Activated T-helper 2 cell treated with anti-CD3 and anti-CD28 coated beads, Interferon-gamma antibody, Interleukin-2, Interleukin-4, amounts not matched to agents 10 μg/mL and 5 μg/mL and 100 μg/mL, durations not matched to agents 14 hours and 24 hours and 36 hours (primary cell): ENCODE measurements at places on chromosomes 2 and 18.

- DNase-seq: no peak
Observed at GRCh38 chr2:12877761-12878160, 161.0 kb downstream of the TRIB2 start.

GRCh38 chr2:96788442-96789244, 27.4 kb upstream of the CNNM3 start:
- DNase-seq: no peak

DNA sequence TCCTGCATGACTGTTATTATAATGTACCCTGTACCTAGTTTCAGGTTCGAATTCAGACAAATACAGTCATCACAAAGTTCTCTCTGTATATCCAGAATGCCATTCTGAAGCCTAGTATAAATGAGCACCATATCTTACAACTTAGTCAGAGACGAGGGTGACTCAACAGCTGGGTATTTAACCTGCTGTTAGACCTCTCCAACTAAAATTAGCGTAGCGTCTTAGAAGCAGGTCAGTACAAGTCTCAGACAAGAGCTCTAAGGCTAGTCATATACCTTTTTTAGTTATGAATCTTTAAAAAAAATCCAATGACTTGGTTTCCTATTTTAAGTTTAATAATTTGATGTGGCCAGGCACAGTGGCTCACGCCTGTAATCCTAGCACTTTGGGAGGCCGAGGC, 74.1 kb downstream of the CABYR start:
- DNase-seq: no peak

DNA sequence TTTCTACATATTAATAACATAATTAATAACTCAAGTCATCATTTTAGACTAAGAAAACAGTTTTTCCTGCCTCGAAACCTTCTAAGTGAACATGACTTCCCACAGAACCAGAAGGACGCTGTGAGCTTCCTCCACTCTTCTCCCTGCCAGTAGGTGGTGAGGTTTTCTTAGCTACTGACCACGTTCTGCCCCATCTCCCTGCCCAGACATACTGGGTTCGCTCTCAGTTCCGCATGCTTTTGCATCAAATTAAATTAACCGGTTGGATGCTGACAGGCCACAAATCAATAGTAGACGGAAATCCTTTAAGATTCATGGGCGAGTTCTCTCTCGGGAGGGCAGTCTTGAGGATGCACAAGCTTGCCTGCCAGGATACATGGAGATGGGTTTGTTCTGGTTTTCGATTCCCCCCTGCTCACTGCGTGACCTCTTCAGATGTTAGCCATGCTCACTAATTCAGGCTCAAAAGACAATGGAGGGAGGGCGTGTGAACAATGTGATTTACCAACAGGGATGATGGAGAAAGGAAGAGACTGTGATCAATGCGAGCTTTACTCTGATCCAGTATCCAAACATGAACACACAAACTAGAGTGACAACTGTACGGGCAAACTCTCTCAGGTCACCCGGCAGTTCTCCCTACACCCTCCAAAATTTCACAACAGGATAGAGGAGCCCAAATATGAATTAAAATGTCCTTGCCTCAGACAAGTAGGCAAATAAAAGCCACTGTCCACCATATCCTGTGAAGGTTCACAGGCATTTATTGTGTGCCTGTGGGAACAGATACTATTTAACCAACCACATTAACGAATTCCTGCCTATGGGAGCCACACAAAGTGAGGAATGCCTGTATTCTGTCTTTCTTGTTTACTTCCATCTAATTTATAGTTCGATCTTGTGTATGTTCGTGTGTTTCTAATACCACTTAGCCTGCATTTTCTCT, 375.7 kb downstream of the EIPR1 start:
- no peak for DNase-seq

GRCh38 chr2:16121986-16122390, 181.6 kb downstream of the MYCN start:
- DNase-seq: no peak

DNA sequence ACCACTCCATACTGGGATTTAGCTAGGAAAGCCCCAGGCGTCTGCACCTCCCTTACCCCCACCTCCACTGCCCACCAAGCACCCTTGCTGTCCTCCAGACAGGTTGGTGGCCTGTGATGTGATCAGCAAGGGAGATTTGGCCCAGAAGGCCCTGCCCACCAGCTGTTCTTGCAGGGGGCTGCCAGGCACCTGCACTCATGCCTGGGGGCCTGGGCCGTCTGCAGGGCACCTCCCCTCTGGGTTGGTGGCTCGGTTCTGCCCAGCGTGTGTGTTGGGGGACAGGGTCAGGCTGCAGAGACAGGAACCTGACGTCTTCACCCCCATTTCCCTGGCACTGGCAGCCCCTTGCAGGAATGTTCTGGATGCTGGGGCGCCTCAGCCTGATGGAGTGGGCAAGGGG, 5.8 kb downstream of the DNMT3A start:
- DNase-seq: no peak

- no peak for DNase-seq
Observed at GRCh38 chr2:149170911-149171310, 132.4 kb downstream of the LYPD6B start.

GRCh38 chr2:20357638-20358389, 7.2 kb upstream of the PUM2 start:
- DNase-seq: no peak

DNA sequence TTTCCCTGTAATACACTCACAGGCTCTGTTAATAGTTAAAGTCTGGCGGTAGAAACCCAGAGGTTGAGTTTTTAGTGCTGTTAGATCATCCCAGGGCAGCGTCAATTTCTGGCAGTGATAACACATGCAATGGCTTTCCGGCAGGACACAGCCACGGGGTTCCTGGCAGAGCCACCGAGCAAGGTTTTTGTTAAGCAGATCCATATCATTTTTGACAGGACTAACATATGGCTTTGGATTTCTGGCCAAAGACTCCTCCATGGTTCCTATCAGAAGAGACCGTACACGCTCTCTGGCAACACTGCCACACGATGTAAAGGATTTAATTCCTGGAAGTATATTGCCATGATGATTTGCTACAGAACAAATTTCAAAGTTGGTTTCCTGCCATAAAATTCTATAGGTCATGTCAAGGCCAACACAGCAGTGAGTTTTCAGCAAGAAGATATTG, 854.3 kb downstream of the LRRTM4 start:
- DNase-seq: no peak

DNA sequence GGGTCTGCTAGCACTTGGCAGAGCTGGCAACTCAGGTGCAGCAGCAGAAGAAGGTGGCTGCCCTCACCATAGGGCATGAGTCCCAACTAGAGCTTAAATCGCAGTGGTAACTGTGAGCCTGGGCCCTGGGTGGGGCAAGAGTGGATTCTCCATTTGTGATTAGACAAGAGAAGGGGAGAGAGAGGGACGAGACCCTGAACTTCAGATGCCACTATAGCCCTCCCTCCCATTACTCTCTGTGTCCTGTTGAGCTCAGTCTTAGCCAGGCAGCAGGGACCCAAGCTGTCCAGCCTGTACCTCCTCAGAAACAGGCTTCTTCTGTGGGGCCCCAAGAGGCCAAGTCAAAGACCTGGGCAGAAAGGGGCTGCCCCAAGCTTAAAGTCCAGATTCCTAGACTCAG, 69.7 kb upstream of the B3GNT7 start:
- no peak for DNase-seq

DNA sequence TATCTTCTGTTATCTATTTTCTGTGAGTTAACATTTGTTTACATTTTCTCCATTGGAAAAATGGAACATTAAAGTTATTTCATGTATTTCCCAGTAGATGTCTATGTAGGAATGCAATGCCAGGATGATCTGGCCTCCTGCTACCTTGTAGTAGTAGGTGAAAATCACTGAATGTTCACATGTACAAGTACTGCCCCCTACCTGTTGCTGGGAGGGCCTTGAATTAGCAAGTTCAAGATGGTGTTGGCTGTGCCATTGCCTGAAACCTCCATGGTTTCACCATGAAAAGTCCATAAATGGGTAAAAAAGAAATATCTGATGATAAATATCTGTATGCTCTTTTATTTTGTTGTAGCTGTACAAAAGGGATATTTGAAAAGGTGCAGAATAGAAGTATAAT, 30.7 kb downstream of the XRCC5 start:
- no peak for DNase-seq

GRCh38 chr18:63373161-63373560, 6.2 kb upstream of the KDSR start:
- no peak for DNase-seq

DNA sequence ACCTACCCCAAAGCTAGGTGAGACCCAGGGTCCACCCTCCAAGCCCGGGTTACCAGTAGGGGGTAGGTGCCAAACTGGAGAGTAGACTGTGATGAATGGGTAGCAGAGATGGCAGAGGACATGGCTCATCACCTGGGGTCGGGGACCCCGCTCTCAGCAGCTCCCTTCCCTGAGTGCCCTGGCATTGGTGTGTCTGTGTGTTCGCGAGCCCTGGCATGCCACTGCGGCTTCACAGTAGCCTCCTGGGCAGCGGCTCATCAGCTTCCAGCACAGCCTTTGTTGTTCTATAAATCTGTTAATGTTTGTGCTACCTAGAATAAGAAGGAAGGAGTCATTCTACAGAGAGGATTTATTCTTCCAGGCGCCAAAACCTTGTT, 62.6 kb upstream of the ALPP start:
- DNase-seq: no peak

GRCh38 chr2:150325656-150326314, 161.7 kb downstream of the RND3 start:
- DNase-seq: no peak

DNA sequence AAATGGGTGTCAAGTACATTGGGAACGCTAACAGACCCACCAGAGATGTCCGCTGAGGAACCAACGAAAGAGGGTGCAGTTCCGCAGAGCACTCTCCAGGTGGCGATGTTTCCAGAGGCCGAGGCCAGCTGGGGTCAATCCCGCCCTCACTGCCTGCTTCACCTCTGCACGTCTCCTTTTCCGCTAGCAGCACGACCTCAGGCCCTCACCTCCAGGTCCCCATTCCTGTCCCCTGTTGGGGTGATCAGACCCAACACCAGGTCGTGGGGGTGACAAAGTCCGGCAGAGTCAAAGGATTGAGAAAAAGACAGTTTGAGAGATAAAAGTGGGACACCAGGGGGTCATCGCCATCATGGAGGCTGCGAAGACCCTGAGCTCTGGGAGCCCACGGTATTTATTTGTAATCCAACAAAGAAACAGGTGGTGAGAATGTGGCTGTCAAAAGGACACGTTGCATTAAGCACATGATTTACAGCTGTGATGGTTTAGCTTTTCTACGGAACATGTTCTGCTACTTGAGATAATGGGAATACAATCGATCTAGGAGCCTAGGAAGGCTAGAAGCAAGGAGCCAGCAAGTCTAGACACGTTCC, 27.3 kb downstream of the ZAP70 start:
- DNase-seq: no peak

GRCh38 chr2:118665784-118666529, 181.5 kb downstream of the EN1 start:
- DNase-seq: no peak

- no peak for DNase-seq
Observed at GRCh38 chr18:68215931-68216330, 499.0 kb downstream of the TMX3 start.

- DNase-seq: no peak
Observed at GRCh38 chr2:101533561-101534148, 58.7 kb upstream of the RFX8 start.

GRCh38 chr18:76844742-76845477, 22.6 kb downstream of the ZNF236 start:
- DNase-seq: no peak

GRCh38 chr2:2542316-2542715, 211.2 kb upstream of the MYT1L start:
- no peak for DNase-seq

- no peak for DNase-seq
Observed at GRCh38 chr2:220787251-220787650, 784.9 kb downstream of the EPHA4 start.

GRCh38 chr18:32968248-32968647, 195.4 kb upstream of the KLHL14 start:
- DNase-seq: no peak

DNA sequence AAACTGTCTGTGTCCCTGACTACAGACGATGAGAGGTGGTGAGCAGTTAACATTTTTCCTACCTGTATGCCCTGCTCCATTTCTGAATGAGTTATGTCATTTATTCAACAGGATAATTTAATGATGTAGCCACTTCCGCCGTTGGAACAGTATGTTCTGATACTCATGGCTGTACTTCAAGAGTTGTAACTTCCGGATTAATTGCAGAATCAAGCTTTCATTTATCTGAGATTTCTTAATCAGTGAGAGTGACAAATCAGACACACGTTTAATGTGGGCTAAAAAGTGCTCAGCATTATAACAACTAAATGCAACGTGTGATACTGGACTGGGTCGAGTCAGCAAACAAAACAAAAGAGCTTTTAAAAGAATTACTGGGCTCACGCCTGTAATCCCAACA, 107.7 kb downstream of the KCTD1 start:
- DNase-seq: no peak

DNA sequence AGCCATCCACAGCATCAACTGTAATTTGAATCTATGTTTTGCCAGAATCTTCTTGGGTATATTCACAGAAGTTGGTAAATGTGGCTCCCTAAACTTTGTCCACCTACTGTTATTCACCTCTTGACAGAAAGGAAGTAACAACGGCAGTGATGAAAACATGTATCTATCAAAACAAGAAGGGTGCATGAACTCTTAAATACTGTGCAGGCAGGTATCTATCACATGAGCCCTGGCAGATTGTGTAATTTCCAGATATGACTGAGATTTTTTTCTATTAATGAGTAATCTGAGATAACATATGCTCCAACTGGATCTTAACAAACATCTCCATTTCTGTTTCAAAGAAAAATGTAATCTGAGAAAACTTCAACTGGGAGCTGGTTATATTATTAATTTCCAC, 36.6 kb downstream of the SFT2D3 start:
- no peak for DNase-seq

GRCh38 chr2:203715744-203716143, 9.3 kb downstream of the CD28 start:
- DNase-seq: no peak

GRCh38 chr2:25305775-25306174, 36.0 kb downstream of the DNMT3A start:
- no peak for DNase-seq

DNA sequence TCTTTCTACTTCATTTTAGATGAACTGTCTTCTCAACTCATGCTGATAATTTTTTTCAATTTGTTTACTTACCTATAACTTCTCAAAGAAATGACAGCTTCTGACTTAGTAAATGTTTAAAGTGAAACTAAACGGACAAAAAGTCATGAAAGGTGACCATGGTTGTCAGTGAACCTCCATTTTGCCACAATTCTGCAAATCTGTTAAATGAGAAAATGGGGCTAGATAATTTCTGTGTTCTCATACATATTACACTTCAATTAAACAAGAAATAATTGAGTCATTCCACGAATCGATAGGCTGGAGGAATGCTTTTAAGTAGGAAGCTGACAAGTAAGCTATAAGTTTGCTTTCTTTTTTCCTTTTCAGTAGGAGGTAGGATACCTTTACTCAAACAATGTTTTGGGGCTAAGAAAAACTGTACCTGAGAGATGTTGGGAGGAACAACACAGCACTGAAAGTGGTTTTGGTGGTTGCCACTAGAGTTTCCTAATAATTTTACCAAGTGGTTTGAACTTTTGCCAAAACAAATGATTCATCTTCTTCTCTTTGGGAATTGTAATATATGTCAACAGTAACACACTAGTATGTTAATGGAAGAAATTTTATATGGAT, 17.1 kb downstream of the DYNAP start:
- no peak for DNase-seq

GRCh38 chr2:3293221-3293620, 84.4 kb downstream of the EIPR1 start:
- no peak for DNase-seq

GRCh38 chr2:58895857-58896256, 654.7 kb upstream of the FANCL start:
- no peak for DNase-seq
